ENCODE measurements at places on chromosomes 11 and 22. TPM values are rescaled to one million over a fixed set of nuclear protein-coding genes. Genes with fewer than 3 reads are reported as not detected.

DNA sequence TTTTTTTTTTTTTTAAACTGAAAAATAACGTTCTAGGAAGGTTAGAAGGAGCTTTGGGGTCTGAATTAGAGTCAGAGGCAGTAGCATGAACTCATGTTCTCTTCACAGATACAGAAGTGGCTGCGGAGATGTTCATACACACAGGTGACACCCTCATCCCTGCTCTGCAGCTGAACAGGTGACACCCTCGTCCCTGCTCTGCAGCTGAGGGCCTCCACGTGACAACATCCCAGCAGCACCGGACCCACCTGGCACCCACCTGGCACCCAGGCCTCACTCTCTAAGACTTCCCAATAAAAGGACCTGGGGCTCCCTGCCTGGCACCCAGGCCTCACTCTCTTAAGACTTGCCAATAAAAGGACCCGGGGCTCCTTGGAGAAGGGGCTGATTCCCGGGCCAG, 19.8 kb downstream of the DRD4 start:
- DNase-seq, result no peak

DNA sequence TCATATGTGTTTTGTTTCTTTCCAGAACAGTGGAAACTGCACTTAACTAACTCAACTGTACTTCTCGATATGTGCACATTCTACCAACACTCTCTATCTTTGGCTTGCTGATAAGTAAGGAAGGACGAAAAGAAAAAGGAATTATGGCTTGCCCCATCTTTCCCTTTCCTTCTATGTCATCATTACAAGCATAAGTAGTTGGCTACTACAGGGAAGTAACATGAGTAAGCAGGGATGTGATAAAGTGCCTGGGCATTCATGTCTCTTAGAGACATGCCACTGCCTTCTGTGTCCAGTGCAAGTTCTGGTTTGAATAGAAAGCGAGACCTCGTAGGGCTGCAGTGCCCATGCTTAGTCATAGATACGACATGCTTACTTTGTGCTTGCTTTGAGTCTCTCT, 342.5 kb downstream of the ETS1 start:
- DNase-seq, result no peak

GRCh38 chr11:134142536-134142935, 73.7 kb downstream of the JAM3 start:
- DNase-seq, result no peak

DNA sequence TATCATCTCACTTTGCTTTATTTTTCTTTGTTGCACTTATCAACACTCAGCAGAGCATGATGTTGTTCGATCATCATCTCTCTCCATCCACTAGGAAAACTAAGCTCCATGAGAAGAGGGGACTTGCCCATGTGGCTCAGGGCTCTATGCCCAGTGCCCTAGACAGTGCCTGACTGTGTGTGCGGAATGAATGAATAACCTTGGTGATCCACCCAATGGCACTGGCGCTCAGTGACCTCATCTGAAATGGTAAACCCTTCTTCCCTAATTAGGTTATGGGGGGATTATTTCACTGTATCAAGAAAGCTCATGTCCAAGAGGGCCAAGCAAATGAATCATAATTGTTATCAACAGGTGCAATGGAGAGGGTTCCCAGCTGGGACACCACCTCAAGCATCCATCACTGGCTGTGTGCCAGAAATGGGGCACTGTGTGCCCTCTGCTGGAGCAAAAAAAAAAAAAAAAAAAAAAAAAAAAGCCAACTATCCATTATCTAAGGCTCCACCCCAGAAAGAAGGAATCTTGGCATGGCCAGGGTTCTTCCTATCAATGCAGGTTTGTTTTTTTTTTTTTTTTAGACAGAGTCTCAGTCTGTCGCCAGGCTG, 172.6 kb downstream of the LARGE1 start:
- DNase-seq, result no peak

DNA sequence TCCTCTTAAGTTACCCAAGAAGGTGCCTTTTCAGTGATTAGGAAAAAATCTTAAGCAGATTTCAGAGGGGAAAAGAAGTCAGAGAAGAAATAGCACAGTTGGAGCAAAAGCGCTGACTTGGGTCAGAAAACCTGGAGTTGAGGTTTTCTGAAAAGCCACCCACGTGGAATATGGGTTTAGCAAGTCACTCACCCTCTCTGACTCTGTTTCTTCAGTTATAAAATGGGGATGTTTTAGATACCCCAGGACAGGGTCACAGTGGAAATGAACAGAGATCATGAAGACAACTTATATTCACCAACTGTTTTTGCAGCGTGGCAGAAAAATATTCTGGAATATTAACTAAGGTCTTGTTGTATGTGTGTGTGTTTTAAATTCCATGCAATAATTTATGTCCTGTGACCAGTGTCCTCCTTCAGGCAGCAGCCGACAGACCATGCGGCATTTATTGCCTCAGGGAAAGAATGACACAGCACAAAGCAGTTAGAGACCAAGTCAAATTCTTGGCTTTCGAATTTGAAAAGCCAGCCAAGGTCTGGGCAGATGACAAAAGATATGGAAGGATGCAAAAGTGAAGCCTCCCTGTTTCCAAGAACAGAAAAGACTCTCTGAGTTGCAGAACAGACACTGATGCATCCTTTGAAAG, 119.9 kb downstream of the MIAT start:
- no peak for DNase-seq

DNA sequence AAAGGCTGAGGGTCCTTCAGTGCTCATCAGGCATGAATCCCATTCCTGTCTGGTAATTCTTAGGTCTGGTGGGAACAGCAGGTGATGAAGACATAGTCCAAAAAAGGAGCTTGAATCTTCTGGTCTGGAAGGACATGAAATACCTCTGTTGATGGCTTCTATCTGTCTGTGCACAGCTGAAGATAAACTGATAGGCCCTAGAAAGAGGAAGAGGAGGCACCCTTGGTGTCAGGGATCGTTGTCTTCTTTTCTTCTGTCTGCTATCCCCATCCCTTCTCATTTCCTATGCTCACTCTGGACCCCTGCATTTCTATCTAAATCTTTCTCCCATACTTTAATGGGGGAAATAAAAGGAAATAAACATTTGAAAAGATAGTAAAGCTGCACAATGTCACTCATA, 9.4 kb downstream of the AGBL2 start:
- DNase-seq, result no peak

The PGA4 gene
- 0.47 TPM for total RNA-seq

The APIP gene
- 25.5 TPM for total RNA-seq
